ENCODE measurements at places on chromosomes 12 and 14.

DNA sequence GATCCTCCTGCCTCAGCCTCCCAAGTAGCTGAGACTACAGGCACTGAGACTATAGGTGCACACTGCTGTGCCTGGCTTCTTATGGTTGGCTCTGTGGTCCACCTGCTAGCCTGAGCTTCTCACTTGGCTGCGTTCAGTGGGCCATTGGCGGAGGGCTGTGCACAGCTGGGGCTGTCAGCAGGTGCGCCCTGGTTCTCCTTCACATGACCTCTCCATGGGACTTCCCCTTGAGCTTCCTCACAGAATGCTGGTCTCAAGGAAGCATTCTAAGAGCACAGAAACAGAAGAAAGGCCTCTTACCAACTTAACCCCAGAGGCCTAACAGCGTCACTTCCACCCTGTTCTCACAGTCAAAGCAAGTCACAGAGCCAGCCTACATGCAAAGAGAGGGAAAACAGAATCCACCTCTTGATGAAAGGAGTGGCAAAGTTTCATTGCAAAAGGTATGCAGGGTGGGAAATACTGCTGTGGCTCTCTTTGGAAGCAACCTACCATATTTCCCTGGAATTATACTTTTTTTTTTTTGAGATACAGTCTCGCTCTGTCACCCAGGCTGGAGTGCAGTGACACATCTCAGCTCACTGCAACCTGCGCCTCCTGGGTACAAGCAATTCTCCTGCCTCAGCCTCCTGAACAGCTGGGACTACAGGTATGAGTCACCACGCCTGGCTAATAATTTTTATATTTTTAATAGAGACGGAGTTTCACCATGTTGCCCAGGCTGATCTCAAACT, 9.3 kb downstream of the RILPL2 start:
- no peak for DNase-seq

DNA sequence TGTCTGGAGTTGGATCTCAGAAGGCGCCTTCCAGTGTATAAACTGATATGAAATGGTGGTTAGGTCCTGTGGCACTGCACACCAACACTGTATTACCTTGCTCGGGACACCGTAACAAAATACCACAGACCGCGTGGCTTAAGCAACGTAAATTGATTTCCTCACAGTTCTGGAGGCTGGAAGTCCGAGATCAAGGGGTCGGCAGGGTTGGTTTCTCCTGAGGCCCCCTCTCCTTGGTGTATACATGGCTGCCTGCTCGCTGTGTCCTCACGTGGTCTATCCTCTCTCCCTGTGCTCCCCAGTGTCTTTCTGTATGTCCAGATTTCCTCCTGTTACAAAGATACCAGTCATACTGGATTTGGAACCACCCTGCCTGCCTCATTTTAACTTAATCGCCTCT, 128.4 kb downstream of the FBXL14 start:
- DNase-seq = no peak

- peak; percentile 34 for DNase-seq
Measured at GRCh38 chr12:10126413-10126812, 3.6 kb downstream of the CLEC7A start.

DNA sequence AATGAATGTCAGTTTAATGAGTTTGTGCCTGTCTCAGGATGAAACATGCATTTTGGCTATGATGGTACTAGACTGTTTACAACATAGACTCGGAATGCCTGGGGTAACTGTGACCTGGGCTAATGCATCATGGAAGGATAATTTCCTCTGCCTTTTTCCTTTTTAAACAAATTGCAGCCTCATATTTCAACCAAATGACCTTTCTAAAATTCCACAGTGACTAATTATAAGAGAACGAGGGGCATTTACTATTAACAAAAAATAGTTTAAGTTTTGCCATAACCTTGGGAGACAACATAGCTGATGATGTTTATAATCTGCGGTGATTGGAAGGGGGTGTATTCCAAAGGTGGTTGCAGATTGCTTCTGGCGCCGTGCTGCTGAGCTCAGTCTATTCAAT, 1140.5 kb downstream of the GALC start:
- no peak for DNase-seq

DNA sequence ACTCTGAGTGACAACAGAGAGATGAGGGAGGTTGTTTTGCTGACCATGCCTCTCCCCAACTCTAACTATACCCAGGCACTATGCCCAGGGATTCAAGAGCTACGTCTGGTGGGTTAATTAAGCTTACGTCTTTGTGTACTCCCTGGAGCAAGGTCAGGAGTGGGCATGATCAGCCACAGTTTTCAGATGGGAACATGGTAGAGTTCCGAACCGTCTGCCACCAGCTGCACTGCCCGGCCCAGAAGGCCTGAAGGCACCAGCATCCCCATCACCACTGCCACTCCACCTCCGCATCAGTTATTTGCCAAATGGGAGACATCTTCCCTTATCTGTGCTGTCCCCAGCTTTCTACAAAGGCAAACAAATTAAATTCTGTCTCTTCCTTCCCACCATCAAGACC, 11.1 kb upstream of the GPX2 start:
- DNase-seq = no peak

DNA sequence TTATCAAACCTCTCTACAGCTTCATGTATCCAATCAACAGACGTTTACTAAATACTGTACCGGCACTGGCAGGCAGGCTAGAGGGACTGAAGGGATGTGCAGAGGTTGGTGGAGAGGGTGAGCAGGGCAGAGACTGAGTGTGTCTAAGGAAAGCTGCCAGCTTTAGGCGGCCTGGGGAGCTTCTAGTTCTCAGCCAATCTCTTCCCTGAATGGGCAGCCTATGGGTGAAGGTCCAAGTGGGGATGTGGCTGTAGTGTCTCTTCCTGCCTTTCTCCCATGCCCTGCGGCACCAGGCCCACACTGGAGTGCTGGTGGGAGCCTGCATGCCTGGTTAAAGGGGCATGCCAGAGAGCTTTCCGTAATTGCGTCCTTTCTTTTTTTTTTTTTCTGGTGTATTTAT, 239.8 kb downstream of the CACNA1C start:
- no peak for DNase-seq

DNA sequence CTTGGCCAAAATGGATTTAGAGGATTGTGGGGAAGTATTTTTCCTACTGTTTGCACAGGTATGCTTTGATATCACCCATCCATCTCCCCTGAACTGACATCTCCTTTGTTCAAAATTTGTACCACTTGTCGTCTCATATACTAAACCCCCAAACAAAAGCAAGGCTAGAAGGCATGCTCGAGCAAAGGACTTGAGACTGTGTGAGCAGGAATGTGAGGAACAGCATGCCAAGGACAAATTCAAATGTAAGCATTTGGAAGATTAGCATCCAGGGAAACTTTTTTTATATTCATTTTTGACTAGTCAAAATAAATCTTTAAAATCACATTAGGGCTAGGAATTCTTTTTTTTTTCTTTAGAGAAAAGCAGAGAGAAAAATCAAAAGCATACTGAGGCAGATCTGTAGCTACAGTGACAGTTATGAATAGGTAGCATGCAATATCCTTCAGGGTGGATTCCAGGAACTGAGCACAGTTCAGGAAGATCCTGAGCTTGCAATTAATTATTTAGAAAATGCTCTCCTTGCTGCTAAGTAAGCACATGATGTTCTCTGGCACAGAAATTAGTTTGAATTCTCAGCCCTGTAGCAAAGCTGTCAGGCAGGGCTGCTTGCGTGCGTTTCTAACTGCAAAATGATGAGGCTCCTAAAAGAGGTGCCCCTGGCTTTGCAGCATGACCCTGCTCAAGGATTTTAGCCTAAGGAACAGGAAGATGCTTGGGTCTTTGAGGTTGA, 327.7 kb downstream of the LRIG3 start:
- DNase-seq = no peak

- no peak for DNase-seq
Measured at GRCh38 chr12:47249719-47250357, 170.1 kb upstream of the AMIGO2 start.

- no peak for DNase-seq
Measured at GRCh38 chr14:70416338-70416724, 559 bp downstream of the SYNJ2BP start.

DNA sequence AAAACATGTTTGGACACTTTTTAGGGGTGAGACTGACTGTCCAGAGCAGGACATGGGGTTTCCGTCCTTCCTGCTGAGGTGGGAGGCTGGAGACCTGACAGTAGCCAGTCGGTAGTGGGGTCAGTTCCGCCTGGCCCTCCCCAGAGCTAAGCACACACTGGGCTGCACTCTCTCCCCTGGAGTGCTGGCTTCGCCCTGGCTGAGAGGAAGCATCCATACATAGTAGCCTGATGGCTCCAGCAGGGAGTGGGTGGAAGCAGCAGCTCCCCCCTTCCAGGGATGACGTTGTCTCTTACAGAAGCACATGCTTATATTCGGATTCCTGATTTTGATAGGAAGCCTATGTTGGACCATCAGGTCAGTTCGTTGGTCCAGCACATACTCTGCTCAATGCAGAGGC, 40.4 kb downstream of the SFSWAP start:
- no peak for DNase-seq

GRCh38 chr14:103288076-103288766, 45.8 kb upstream of the EIF5 start:
- no peak for DNase-seq

- DNase-seq = no peak
Measured at GRCh38 chr12:121893961-121894460, 5.4 kb downstream of the PSMD9 start.

- no peak for DNase-seq
Measured at GRCh38 chr12:51198568-51199365, 19.1 kb downstream of the POU6F1 start.

DNA sequence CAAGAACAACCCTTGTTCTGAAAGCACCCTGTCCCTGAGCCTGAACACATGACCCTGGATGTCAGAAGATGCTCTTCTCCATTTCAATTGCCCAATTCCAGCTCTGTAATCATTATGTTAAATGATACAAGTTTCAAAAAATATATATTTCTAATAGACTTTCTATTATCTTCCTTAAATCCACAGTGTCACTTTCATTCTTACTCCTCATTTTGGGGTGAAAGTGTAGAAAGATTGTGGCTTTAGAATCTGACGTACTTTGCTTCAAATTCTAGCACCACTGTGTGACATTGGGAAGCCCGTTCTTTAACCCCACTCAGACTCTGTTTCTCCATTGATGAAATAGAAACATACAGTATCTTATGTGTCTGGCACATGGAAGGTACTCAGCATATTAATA, 83.2 kb downstream of the ETV6 start:
- peak; percentile 30 for DNase-seq

DNA sequence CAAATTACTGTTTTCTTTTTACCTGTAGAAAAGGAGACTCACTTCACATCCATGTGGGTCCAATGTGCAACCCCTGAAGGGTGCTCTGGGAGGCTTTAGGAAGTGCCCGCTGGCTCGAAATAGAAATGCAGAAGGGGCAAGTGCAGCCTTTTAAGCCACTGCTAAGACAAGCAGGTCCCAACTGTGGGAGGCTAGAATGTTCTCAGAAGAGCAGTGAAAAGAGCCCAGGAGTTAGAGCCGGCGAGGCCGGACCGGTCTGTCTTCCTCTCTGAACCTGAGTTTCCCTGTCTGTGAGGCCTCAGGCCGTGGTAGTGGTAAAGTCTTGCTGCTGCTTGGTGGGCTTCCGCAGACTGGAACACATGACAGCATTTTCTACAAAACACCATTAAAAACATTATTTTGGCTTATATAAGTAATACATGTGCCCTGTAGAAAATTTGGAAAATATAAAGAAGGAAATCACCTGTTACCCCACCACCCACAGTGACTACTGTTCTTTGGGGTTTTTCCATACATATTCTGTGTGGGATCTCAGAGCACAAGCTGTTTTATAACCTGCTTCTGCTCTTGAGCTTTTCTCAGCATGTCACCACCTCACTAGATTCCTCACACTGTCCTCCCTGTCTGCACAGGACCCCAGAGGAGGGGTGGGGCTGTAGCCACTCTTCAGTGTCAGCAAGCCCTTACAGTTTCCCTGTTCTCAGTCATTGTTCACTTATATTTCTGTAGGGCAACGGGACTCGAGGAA, 6.0 kb downstream of the CKB start:
- no peak for DNase-seq

- no peak for DNase-seq
Measured at GRCh38 chr12:3523728-3524127, 32.7 kb downstream of the PRMT8 start.

DNA sequence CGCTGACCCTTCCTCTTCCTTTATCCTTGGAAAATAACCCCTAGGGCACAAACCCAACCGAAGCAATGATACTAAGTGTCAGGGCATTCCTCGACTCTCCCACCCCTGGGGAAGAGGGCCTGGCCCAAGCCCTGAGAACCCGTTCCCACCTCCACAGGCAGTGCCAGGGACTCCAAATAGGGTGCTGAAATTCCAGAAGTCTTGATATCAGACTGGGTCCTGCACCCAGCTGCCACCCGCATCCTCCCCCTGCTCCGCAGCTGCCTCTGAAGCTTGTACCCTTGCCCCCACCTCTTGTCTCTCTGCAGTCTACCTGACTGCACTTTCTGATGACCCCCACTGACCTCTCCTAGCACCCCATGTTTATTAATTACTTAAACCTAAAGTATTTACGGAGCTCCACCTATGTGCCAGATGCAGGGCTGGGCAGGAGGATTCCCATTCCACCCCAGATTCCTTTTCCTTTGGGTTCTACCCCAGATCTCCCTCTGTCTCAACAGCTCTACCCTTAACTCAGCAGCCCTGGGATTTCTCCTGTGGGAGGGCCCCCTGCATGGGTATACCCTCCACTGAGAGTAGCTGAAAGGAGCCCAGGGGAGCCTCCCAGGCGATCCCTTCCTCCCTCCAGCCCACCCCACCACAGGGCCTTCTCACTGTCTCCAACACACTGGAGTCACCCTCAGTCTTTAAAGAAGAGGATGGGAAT, 4.1 kb upstream of the KRT18 start:
- DNase-seq = no peak

- no peak for DNase-seq
Measured at GRCh38 chr12:92520511-92520910, 182.3 kb upstream of the PLEKHG7 start.

GRCh38 chr12:72523754-72524153, 251.6 kb downstream of the TRHDE start:
- no peak for DNase-seq

DNA sequence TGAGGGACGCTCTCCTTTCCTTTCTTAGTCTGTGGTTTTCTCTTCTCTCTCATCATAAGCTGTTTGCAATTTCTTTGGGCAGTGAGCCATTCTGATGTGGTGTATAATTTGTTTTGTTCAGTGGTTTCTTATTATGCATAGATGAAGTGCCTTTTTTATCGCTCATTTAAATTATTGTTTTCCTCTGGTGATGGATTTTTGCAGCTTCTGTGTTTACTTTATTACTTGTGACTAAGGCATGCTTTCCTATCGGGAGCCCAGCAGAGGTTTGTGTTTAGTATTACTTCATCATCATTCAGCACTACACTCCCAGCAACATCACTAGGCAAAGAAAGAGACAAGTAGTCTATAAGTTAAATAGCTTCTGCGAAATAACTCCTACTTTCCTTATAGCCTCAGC, 586.6 kb upstream of the NOVA1 start:
- DNase-seq = no peak
